ENCODE measurements at places on chromosomes 4 and X. TPM values are rescaled to one million over a fixed set of nuclear protein-coding genes. Genes with fewer than 3 reads are reported as not detected.

DNA sequence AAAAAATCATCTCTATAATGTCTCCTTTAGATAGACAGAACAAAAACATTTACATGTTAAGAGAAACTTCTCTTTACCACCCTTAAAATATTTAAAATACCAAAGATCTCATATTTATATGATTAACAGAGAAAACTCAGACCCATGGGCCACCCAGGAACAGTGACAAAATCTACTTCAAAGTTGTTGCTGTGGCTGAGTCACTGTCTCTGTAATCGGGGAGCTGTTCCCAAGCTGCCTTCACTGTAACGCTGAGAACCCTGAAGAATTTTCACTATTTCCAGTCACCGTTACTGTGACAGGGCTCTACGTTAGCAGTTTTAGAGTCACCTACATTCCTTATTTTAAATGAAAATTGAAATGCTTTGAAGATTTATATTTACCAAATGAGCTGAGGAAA, 9.0 kb upstream of the DAPP1 start:
- H3K27me3 ChIP-seq, result no peaks in the 10 kb centered on the region
- H3K27ac ChIP-seq, result no peak overlapping the region
- no peak for DNase-seq
- no peaks in the 10 kb centered on the region for H3K36me3 ChIP-seq

DNA sequence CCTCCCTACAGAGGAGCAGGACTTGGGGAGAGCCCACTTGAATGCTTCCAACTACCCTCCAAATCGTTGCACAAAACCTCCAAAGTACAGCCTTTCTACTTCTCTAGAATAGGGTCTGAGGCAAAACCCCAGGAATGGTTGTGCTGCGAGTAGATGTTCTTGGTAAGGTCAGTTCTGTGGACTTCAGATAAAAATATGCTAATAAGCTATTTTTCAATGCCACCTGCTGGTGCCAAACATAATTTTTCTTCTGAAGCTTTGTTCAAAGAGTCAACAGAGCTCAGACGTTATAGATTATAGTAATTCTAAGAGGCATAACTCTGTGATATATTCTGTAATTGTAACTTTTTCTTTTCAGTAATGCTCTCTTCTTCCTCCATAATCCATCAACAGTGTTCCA, 425.7 kb downstream of the GPAT3 start:
- H3K36me3 ChIP-seq, result no peaks in the 10 kb centered on the region
- H3K4me3 ChIP-seq, result no peak overlapping the region

DNA sequence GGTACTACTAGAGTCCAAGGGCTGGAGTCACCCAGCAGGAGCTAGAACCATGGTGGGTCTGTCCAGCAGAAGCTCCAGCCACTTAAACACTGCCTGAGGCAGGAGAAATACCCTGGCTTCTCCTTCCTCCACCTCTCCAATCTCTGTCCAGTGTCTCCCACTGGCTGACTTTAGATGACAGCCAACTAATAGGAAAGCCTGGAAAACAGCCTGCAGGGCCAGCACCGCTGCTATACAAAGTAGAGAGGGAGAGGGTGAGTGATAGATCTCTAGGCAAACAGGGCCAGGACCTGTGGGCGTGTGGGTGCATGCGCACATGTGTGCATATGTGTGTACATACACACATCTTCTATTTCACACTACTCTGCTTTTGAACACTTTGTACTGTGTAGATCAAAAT, 56.5 kb upstream of the ATP8A1 start:
- H3K4me3 ChIP-seq, result no peak overlapping the region
- H3K36me3 ChIP-seq, result no peaks in the 10 kb centered on the region
- DNase-seq, result no peak
- no peak overlapping the region for H3K27ac ChIP-seq
- H3K4me1 ChIP-seq, result no peaks in the 10 kb centered on the region

- peak overlapping the region; percentile 49 for H3K4me3 ChIP-seq
- H3K27ac ChIP-seq, result no peak overlapping the region
- H3K4me1 ChIP-seq, result peaks cover 20% of the 10 kb centered on the region
- DNase-seq, result no peak
- no peaks in the 10 kb centered on the region for H3K36me3 ChIP-seq
- no peaks in the 10 kb centered on the region for H3K27me3 ChIP-seq
Observed at GRCh38 chrX:40167233-40167849, 69.6 kb upstream of the BCOR start.

GRCh38 chr4:10587296-10587695, 97.3 kb downstream of the CLNK start:
- no peak for DNase-seq
- H3K4me1 ChIP-seq, result peaks cover 26% of the 10 kb centered on the region
- H3K27me3 ChIP-seq, result no peaks in the 10 kb centered on the region
- H3K27ac ChIP-seq, result no peak overlapping the region
- no peaks in the 10 kb centered on the region for H3K36me3 ChIP-seq
- H3K4me3 ChIP-seq, result no peak overlapping the region

DNA sequence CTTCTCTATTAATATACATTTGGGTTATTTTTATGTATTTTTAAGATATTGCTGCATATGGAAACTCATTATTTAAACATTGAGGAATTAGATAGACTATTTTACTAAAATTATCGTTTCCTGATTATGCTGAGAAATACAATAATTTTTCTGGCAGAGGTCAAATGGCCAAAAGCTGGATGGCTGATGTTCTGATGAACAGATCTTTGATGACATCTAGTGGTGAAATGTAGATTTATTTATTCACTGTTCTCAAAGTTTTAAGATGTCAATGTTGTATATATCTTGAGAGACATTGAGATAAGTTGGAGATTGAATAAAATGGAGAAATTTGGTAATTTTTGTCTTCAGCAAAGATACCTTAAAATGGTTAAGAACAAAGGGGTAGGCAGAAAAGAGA, 96.2 kb downstream of the UGT8 start:
- H3K4me1 ChIP-seq, result no peaks in the 10 kb centered on the region
- no peaks in the 10 kb centered on the region for H3K36me3 ChIP-seq
- no peak overlapping the region for H3K27ac ChIP-seq
- no peaks in the 10 kb centered on the region for H3K27me3 ChIP-seq

- no peak for DNase-seq
- no peak overlapping the region for H3K4me3 ChIP-seq
- H3K27me3 ChIP-seq, result peaks cover 2% of the 10 kb centered on the region
- H3K4me1 ChIP-seq, result no peaks in the 10 kb centered on the region
- no peaks in the 10 kb centered on the region for H3K36me3 ChIP-seq
Observed at GRCh38 chr4:4880492-4880891, 21.0 kb downstream of the MSX1 start.

GRCh38 chrX:153968255-153968654, 3.4 kb downstream of the HCFC1 start:
- peak overlapping the region; percentile 67 for H3K27ac ChIP-seq
- H3K4me1 ChIP-seq, result peaks cover 39% of the 10 kb centered on the region
- H3K36me3 ChIP-seq, result peaks cover 10% of the 10 kb centered on the region
- peak overlapping the region; percentile 93 for H3K4me3 ChIP-seq

DNA sequence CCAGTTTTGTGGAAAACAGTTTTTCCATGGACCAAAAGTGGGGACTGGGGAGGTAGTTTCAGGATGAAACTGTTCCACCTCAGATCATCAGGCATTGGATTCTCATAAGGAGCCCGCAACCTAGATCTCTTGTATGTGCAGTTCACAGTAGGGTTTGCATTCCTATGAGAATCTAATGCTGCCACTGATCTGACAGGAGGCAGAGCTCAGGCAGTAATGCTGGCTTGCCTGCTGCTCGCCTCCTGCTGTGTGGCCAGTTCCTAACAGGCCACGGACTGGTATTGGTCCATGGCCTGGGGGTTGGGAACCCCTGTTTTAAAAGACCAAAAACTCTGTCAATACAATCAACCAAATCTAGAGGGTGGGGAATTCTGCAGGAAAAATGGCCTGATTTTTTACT, 100.0 kb upstream of the EOLA2 start:
- H3K36me3 ChIP-seq, result no peaks in the 10 kb centered on the region
- H3K27ac ChIP-seq, result no peak overlapping the region
- no peak overlapping the region for H3K4me3 ChIP-seq
- no peaks in the 10 kb centered on the region for H3K4me1 ChIP-seq

DNA sequence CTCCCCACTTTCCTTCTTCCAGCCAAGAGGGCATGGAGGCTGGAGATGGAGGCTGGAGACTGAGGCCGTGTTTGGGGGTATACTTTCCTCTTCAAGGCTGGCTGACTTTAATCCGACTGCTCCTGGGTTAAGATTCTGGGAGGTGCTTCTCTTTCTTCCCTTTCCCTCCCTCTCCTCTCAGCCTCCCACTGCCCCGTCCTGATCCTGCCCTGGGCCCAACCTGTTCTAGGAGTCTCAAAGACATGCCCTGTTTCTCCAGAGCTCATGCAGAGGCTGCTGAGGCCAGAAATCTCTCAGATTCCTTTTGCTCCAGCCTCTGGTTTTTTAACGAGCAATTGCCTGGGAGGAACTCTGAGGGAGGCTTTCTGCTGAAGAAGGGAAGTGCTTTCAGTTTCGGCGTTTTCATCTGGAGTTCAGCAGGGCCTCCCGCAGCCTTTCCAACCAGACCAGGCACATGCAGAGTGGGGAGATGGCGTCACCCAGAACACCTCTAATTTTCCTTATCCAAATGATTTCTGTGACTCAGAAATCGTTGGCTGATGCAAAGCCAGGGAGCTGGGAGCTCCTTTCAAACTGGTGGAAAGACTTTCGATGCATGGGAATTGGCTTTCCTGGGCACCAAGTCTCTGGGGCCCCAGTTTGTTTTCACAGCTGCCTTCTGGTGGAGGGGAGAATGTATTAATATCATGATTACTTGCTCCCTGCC, 34.5 kb upstream of the FAM9C start:
- H3K27ac ChIP-seq, result no peak overlapping the region
- peaks cover 99% of the 10 kb centered on the region for H3K4me1 ChIP-seq
- H3K4me3 ChIP-seq, result peak overlapping the region; percentile 43
- H3K27me3 ChIP-seq, result no peaks in the 10 kb centered on the region

GRCh38 chrX:63784902-63785707, at the start of gene ARHGEF9:
TSS of gene ARHGEF9 (minus strand) at chrX:63785214. CDS start at chrX:63785145, 69 bp downstream.
- H3K4me3 ChIP-seq, result no peak within 1 kb of the TSS
- no peaks in the 10 kb centered on the region for H3K27me3 ChIP-seq
- no peak within 1 kb of the TSS for H3K27ac ChIP-seq
- H3K4me1 ChIP-seq, result no peaks in the 10 kb centered on the region
- DNase-seq, result no peak

SLITRK4 gene
- total RNA-seq, result not detected

SMR3B gene
- not detected for total RNA-seq

CAPN6 gene
- total RNA-seq, result not detected

LNX1 gene
- not detected for total RNA-seq
